Hematopoietic multipotent progenitor cell treated with erythropoietin and hydrocortisone succinate and interleukin-3 and kit ligand, for 15 days (in vitro differentiated cells): ENCODE measurements at places on chromosomes 13 and 19.

- no peak for DNase-seq
Observed at GRCh38 chr13:110336681-110337080, 29.6 kb downstream of the COL4A2 start.

DNA sequence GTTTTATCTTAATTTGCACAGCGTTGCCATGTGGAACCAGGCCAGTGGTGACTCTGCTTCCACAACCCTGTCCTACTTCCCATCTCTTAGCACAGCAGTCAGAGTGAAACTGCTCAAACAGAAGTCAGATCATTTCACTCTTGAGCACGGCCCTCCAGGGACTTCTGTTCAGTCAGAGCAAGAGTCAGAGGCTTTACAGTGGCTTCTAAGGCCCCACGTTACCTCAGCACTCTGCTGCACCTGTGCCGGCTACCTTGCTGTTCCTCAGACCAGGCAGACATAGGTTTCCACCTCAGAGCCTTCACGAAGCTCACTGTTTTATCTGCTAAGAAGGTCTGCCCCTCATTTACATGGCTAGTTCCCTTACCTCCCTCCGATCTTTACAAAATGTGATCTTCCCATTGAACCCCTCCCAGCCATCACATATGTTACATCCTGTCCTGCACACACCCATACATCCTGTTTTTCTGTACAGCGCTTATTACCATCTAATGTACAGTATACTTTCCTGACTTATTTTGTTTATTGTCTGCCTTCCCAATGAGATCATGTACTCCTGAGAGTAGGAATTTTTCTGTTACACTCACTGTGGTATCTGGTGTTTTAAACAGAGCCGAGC is 41.6 kb downstream of the TM9SF2 start:
- no peak for DNase-seq

DNA sequence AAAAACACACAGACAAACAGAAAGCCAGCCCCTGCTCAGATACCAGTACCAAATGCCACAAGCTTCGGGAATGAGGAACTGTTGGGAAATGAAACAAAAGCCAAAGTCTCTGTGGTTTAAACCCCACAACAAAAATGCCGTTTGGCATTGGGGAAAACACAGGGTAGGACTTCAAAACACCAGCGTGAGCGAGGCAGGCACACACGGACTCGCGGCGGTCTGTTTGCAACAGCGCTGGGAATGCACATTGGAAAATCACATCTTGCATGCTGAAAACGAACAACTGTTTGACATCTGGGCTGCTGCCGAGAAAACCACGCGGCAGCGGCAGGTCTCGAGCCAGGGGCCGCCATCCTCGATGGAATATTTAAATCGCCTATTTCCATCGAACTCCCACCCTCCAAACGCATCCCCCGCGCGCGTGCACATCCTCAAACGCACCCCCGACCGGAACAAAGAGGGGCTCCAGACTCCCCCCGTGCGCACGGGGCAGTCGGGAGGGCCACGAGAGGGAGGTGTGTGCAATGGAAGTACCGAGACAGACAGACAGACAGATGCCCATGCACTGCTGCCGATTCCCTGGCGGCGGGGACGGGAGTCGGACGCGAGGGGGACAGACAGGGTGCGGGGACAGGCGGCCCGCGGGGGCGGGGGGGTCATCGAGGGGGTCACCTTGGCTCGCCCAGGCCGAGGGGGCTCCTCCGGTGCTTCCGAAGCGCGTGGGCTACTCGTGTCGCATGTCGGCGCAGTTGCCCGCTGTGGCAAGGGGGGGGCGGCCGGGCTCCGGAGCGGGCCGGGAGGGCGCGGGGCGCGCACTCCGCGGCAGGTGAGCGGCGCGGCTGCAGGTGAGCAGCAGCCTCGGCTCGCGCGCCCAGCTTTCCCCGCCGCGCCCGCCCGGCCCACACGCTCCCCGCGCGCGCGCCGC is at the start of gene GPR12:
Gene GPR12 (minus strand): TSS at position 880 of the 925 bp plus-strand sequence. CDS start 959 bp downstream, outside the sequence.
- no peak for DNase-seq

DNA sequence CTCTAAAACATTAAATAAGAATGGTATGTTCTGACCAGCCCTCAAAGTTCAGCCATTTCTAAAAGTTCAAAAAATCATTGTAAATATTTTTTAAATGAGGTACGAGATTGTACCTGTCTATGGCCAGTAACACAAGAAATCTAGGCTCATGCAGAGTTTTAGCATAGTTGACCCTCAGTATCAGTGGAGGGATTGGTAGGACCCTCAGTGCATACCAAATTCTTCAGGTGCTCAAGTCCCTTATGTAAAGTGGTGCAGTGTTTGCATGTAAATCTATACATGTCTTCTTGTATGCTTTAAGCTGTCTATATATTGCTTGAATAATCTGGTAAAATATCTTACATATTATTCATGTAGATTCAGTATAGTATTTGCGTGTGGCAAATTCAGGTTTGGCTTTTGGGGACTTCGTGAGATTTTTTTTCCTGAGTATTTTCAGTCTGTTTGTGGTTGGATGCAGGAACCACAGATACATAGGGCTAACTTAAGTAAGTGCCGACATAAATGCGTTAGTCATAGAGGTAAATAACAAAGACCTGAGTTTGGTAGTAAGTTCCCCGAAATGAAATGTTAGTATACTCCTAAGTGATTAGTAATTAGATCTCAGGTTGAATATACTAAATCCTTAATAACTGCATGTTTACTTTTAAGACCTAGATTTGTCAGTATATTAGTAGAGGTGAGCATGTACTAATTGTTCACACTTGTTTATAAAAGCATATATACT is 7.8 kb downstream of the MIR17HG start:
- no peak for DNase-seq

- DNase-seq = no peak
Observed at GRCh38 chr13:50744116-50744660, 99.3 kb downstream of the DLEU7 start.

GRCh38 chr13:106819413-106820180 is 251.7 kb upstream of the ARGLU1 start:
- no peak for DNase-seq

DNA sequence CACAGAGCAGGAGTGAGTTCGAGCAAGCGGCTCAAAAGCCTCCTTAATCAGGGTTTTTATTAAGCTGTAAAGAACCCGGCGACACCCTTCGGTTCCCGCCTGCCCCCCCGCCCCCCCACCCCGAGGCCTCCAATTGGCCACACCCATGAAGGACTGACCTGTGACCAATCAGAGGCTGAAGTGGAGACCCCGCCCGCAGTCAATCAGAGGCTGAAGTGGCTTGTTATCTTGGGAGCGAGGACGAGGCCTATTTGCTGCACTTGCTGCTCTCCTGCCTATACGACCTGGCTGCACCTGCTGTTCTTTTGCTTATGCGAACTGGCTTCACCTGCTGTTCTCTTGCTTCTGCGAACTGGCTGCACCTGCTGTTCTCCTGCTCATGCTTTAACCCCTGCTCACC is 844.9 kb downstream of the OLFM4 start:
- no peak for DNase-seq

DNA sequence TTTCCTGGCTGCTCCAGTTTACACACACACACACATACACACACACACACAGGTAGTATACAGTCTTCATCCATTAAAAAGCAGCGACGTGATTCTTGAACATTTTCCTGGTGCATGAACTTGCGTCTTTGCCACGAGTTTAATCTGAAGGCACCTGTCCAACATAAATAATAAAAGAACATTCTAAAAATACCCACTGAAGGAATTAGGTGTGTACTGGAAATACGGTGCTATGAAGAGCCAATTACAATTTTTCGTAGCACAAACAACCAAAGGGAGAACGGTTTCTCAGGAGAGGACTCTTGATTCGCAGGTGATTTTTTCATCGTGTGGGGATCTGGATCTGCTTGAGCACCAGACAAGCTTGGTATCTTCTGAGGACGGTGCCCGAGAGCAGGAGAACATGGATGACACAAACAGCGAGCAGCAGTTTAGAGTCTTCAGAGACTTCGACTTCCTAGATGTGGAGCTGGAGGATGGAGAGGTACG is 61.2 kb downstream of the ZAR1L start:
- no peak for DNase-seq

DNA sequence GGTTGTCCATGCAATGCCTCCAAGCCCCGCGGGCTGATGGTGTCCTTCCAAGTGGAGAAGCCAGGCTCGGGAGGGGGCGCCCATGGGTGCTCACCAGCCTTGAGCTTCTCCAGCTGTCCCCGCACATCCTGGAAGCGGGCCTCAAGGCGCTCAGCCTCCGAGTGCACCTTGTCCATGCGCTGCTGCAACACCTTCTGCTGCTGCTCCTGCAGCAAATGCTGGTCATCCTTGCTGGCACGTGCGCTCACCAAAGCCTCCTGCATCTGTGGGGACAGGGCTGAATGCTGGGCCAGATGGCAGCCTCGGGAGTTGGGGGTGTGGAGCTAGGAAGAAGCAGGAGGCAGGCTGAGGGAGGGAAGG is 22.8 kb upstream of the EMP3 start:
- no peak for DNase-seq

- DNase-seq = no peak
Observed at GRCh38 chr13:90696656-90697055, 650.8 kb upstream of the MIR17HG start.

DNA sequence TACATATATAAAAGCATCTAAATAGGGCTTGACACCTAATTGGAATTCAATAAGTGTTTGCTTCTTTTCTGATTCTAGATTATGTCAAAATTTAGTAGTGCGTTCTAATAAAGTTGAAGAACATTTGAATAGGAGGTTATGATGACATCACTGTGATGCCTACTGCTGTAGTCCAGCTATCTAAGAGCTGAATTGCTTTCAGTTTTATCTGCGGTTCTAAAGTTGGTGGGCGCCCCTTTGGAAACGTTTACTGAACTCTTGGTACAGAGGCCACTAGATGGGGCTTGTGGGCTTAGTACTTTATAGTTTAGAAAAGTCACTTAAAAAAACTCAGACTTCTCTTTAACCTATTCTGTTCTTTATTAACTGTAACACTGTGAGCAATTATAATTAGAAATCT is 776.9 kb downstream of the GPC5 start:
- DNase-seq = no peak

DNA sequence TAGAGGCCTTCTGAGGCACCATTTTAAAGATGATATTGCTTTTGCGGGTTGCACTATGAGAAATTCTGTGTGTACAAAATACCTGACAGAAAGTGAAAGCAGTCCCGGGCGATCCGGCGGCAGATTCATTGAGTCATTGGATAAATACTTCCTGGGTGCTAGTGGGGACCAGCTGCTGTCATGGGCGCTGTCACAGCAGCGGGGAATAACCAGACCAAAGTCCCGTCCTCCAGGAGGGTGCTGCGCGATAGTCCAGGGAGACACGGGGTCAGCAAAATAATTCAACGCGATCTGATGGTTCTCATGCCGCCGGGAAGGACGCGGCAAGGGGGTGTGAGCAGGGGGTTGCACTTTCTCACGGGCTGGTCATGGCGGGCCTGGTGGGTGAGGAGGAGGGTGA is 13.5 kb downstream of the ZFR2 start:
- DNase-seq = no peak

GRCh38 chr19:38032951-38033350 is 125.9 kb downstream of the SIPA1L3 start:
- DNase-seq = no peak

DNA sequence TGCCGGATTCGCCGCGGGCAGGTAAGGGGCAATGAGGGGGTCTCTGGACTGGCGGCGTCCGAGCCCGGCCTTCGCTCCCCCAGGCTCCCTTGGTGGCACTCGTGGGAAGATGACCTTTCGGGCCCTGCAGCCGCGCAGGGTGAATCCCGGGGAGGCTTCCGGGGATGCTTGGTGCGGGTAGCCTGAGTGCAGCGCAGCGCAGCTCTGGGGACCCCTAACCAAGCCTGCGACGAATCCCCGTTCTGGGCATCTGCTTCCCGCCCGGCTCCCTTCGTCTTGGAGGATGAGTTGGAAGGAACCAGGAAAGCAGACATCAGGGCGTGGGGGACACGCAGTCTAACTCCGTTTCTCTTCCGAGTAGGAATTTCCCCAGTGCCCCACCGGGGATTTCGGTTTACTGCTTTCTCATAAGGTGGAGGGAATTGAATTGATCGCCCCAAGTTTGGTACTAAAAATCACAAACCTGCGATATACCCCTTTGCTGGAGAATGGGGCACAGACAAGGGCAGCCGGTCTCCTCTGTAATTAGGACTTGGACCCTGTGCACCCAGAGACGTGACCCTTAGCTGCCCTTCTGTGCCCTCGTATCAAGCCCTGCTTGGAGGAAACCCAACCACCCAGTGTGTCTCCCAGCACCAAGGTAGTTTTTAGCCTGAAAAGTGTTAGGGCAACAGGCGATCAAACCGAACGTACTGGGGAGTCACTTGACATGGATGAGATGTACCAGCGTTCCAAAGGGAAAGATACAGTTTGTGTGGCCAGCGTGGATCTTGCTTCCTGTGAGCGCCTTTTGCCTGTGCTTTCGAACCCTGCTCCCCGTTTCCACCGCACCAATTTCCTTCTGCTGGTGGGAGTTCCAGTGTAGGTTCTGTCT is 1.0 kb downstream of the GPC5 start:
- DNase-seq = no peak

DNA sequence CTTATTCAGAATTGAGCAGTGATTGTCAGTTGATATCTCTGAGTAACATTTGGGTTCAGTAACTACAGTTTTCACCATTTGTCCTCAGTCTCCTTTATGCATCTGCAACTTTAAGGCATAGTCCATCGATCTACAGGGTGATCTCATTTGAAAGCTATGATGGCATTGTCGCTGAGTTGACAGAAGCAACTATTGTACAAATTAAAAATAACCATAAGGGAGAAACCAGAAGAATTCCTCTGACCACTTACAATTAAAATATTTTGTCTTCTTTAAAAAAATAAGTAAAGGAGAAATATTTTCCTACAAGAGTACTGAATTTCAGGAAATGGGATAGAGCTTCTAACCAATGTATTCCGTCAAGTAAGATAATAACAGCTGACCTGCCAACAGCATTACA is 30.6 kb downstream of the RAP2A start:
- DNase-seq = no peak

GRCh38 chr13:50130123-50130946 is 115.1 kb downstream of the KCNRG start:
- DNase-seq = no peak

DNA sequence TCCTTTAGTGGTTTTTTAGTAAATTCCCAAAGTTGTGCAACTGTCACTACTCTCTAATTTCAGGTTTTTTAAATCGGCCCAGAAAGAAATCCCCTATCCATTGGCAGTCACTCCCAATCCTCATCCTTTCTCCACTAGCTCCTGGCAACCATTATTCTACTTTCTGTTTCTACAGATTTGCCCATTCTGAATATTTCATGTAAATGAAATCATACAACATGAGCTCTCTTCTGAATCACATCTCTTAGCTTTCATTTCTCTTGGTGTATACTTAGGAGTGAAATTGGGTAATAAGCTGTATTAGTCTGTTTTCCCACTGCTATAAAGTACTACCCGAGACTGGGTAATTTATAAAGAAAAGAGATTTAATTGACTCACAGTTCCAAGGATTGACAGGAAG is 9.7 kb upstream of the ZNF223 start:
- DNase-seq = no peak

GRCh38 chr19:44611812-44612295 is 1.5 kb upstream of the IGSF23 start:
- DNase-seq = no peak

DNA sequence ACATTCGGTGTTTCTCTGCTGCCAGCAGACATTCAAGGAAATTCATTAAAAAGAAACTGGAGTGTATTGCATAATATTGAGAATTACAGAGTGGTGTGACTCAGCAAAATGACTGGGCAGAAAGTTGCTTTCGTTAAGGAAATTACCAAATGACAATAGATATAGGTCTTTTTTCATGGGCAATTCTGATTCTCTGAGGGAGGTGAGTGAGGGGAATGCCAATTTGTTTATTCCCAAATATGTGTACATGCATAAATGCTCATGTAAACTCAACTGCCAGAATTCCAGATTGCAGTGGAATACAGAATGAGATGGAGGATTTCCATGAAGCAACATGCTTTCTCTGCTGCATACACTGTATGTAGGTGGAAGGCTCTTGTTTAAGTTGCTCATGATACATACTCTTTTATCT is 1730.1 kb downstream of the SLITRK5 start:
- no peak for DNase-seq
